ENCODE measurements at places on chromosomes 4 and X.
A peak's percentile ranks its signal among the peaks of the same experiment; 100 is the strongest.

- no peak for DNase-seq
Observed at GRCh38 chr4:17708992-17709762, 72.2 kb downstream of the FAM184B start.

- no peak for DNase-seq
Observed at GRCh38 chrX:66015152-66015831, 24.6 kb downstream of the VSIG4 start.

- no peak for DNase-seq
Observed at GRCh38 chr4:110231869-110232268, 33.5 kb upstream of the ELOVL6 start.

DNA sequence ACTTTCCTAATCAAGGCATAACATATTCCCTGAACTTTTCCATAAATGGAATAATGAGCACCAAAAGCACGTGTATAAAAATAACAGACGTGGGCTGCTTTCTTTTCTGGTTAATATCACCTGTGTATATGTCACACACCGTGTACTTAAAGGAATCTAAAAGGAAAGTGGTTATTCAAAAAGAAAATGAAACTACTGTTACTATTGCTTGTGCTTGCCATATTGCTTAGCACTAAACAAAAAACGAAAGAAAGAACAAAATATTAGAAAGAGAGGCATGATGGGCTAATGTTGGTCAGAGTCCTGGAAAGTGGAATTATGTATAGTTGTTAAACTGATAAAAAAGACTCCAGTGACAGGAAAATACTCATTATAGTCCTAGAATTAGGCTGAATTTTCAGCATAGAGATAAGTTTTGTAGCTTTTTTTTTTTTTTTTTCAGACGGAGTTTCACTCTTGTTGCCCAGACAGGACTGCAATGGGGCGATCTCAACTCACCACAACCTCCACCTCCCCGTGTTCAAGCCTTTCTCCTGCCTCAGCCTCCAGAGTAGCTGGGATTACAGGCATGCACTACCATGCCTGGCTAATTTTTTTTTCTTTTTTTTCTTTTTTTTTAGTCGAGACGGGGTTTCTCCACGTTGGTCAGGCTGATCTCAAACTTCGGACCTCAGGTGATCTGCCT, 123.2 kb downstream of the PABPC4L start:
- DNase-seq = no peak

GRCh38 chr4:164252286-164252685, 501.6 kb upstream of the SMIM31 start:
- DNase-seq = peak; percentile 35

GRCh38 chr4:137968956-137969678, 273.0 kb downstream of the SLC7A11 start:
- DNase-seq = peak; percentile 27

DNA sequence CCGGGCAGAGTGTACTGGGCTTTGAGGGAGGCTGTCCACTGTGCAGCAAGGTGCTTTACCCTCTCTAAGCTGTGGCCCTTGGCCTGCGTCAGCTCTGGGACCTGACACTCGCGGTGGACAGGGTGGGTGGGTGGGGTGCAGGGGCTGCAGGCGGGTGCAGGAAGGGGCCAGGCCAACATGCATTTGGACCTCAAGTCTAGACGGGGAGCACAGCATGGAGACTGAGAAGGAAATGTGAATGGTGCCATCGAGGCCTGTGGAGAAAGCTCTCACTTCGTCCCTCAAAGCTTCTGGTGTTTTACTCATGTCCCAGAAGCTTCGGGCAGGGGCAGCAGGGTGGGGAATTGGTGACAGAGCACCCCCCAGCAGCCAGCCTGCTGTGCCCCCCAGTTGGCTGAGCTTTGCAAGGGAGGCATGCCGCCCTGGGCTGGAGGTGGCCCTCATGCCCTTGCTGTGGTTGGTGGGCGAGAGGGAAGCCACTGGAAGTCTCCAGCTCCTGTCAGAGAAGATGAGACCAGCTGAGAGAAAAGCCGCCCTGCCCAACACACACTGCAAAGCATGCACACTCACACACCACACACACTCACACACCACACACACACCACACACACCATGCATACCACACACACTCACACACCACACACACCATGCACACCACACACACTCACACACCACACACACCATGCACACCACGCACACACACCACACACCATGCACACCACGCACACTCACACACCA, 12.3 kb downstream of the PNMA6E start:
- no peak for DNase-seq

DNA sequence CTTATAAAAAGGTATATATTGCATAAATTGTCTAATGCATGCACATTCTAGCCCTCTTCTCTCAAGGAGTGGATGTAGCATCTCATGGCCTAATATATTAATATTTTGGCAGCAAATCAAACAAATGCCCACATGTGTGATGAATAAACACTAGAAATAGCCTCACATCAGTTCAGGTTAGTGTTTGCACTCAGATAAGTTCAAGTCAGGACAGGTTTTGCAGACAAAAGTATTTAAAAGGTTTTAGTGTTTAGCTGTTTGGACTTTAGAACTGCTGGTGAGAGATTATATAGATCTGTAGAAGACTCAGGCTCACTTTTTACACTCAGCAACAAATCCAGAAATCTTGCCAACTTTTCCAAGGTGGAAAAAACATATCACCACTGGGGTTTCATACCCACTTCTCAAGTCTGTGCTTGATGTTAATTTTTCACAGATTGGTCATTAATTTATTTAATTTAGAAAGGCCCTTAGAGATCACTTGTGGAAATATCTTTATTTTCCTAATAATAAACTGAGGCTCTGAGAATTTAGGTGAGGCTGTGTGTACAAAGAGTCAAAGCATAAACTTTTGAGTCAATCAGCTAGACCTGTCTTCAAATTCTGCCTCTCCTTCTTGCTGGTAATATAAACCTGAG, 362.6 kb downstream of the GASK1B start:
- DNase-seq = no peak

DNA sequence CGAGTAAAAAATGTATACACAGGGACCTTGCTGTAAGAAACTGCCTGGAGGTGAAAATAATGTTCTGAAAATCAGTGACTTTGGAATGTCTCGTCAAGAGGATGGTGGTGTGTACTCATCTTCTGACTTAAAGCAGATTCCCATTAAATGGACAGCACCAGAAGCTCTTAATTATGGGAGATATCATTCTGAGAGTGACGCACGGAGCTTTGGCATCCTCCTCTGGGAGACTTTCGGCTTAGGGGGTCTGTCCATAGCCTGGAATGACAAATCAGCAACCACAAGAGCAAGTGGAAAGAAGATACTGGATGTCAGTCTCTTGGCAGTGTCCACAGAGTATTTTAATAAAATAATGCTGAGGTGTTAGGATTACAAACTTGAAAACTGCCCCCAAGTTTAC, 129.4 kb downstream of the THOC2 start:
- DNase-seq = no peak

GRCh38 chr4:118729287-118730286, 44.4 kb downstream of the METTL14 start:
- peak; percentile 87 for DNase-seq

GRCh38 chr4:61200187-61200915, at the start of gene ADGRL3:
TSS of gene ADGRL3 (plus strand) at chr4:61200326.
- peak; percentile 50 for DNase-seq

DNA sequence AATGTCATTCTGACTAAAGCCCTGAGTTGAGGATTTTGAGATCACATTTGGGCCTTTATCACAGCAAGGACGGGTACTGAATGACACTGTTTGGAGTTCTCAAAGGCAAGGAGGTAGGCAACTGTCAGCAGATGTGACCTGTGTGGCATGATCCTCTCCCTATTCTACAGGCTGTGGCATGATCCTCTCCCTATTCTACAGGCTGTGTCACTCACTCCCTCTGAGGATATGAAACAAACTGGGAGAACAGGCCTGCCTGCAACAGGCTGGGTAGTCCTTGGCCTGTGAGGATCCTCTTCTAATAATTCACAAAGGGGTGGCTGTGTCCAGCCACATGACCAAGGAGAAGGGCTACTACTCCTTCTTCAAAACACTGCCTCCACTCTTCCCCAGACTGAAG, 14.9 kb upstream of the TCEANC start:
- DNase-seq = no peak

DNA sequence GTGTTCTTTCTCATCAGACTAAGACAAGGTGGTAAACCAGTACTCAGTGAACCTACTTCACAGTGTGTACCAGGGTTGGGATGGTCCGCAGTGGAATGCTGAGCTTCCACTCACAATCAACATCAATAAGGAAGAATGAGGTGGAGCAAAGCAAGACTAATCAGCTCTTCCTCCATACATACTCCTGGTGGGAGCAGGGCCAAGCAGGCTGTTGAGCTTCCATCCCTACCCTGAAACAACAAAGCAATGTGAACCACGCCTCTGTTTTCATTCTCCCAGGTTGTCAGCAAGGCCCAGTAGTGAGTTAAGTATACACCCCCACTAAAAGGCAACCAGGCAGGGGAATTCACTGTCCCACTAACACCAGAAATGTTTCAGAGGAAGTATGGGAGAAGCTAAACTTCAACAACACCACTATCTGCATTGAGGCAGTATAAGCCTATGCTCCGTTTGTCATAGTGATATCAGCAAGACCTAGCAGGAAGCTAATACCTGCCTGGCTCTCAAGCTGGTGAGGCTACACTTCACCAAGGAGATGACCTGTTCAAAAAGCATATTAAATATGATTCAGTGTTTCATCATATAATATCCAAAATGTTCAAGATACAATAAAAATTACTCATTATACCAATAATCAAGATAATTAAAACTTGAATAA, 109.5 kb downstream of the DDX60 start:
- DNase-seq = no peak

DNA sequence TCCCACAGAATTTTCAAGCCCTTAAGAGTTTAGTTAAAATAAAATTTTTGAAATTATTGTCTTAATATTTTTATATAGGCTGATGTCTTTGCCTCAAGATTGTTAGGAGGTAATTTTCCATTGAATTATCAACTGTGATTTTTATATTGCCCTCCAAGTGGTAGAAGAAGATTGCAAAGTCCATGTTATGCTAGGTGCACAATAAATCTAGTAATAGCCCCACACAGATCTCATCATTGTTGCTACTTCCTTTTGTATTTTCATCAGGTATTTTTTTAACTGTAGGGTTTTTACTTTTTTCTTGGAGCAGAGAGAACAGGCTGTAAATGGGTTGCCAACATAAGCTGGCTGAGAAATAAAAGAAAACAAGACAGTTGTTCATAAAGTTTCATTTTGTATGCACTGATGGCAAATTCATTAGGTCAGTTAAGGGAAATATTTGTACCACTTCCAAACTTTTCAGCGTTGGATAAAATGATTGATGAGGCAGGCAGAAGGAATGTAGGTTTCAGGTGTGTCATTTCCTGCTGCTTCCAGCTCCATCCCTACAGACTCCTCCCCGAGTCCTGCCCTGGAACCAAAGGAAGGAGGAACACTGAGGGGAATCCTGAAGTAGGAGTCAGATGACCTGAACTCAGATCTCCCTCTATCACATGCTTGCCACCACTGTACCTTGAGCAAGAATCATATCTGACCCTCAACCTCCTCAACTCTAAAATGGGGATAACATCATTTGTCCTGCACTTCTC, 105.5 kb downstream of the PRRG1 start:
- DNase-seq = peak; percentile 27

- no peak for DNase-seq
Observed at GRCh38 chr4:174697202-174697601, 131.8 kb downstream of the GLRA3 start.

DNA sequence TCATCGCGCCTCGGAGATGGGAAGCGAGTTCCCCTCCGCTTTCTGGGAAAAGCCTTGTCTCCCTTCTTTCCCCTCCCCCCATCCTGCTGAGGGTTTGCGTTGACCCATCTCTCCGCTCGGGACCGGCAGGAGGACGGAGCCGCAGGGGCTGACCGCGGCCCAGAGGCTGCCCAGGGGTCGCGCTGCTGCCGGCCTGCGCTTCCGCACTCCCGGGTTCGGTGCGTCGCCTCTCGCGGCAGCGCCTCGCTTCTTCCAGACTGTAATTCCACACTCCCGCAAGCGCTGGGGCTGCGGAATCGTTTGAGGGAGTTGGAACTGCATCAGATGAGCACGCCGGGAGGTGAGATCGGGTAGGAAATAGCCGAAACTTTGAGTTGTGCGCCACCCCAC, 88.3 kb downstream of the BCOR start:
- no peak for DNase-seq

DNA sequence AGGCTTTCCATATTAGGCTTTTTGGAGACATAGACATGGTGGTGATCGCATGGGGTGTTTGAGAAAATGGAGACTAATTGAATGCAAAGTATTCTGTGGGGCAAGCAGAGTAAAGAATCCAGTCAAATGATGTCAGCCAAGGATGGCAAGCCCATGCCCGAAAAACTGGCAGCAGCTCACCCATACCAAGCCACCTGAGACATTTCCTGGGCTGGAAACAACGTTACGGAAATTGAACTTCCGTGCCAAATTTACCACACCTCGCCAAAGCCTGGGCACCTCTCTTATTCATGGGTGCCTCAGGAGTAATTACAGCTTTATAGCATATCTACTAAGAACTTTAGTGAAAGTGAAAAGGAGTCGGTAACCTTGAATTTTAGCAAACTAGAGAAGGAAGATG, 166.4 kb downstream of the CBR4 start:
- DNase-seq = no peak

DNA sequence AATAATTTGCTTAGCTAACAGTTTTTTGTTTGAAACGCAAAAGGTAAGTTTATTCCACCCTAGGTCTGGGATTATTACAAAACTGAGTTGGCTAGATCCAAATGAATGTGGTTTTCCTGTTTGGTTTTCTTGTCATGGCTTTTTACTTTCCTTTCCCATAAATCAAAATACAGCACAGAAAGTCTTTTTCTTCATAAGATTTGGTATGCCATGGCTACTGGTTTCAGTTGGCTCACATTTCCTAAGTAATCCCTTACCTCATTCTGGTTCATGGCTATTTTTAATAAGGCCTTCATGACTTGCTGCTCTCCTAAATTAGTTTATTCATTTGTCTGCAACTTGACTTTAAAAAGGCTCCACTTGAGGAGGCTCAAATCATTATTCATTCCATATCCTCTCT, 12.9 kb upstream of the PAK3 start:
- DNase-seq = peak; percentile 44

GRCh38 chrX:23981711-23982110, 45.3 kb downstream of the KLHL15 start:
- no peak for DNase-seq

- DNase-seq = peak; percentile 85
Observed at GRCh38 chr4:38663090-38663800, 754 bp upstream of the KLF3 start.

DNA sequence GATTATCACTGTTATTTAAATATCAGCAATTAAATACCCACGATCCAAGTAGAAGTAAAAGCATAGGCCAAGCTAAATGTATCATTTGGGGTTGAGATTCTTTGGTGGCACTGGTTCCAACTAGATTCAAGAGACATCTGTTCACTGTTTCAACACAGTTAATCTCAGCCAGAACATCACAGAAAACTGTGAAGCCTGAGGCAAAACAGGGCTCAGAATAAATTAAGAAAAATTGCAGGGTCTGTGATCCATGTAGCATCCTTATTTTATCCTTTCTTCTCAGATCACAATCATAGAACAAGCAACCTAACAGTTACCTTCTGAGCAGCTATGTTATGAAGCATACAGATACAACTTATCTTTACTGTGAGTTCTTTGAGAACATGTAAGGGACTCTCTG, 23.7 kb downstream of the YTHDC1 start:
- no peak for DNase-seq
